Fibroblast of pulmonary artery (primary cell): ENCODE measurements at places on chromosomes 7 and 10.
A peak's percentile ranks its signal among the peaks of the same experiment; 100 is the strongest.

GRCh38 chr7:5423306-5423975 lies at the start of gene TNRC18:
TNRC18 (minus strand) TSS chr7:5423834; CDS start chr7:5421246, 2,588 bp downstream.
- DNase-seq: no peak

DNA sequence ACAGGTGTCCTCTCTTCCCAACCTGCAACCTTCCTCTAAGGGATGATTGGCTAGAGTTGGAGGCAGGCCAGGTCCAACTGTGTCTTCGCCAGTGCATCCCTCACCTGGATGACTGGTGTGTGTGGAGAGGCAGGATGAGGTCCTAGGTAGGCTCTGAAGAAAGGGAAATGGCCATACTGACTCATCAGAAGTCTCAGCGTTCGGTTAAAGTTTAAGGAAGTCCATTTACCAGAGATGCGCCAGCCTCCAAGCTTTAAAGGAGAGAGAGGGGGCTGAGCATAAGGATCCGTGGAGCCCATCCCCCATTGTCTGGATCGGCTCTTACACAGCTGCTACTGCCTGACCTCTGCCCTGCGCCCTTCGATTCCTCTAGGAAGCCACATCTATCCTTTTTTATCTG lies 4.4 kb downstream of the KEL start:
- DNase-seq: no peak

DNA sequence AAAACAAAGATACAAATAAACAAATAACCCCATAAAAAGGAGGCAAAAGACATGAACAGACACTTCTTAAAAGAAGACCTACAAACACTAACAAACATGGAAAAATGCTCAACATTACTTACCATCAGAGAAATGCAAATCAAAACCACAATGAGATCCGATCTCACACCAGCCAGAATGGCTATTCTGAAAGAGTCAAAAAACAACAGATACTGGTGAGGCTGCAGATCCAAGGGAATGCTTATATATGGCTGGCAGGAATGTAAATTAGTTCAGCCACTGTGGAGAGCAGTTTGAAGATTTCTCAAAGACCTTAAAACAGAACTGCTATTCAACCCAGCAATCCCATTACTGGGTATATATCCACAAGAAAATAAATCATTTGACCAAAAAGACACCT lies 80.4 kb upstream of the NRP1 start:
- no peak for DNase-seq

- DNase-seq: peak; percentile 28
Observed at GRCh38 chr10:127354992-127355391, 158.6 kb upstream of the INSYN2A start.

DNA sequence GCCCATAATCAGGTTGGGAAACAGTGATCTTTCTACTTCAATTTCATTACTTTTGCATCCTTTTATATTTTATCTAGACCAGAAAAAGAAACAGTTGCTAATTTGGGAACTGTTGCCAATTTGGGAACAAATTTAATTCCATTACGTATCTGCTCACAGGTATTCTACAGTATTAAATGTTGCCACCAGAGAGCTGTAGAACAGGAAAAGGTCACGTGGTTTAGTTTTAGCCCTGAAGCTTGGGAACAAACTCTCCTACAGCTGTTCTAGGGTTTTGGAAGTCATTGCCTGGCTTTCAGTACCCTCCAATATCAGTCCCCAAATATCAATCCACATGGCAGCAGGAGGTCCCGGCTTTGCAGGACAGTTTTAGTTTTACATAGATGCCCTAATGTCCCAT lies 172.7 kb downstream of the DGKI start:
- no peak for DNase-seq

DNA sequence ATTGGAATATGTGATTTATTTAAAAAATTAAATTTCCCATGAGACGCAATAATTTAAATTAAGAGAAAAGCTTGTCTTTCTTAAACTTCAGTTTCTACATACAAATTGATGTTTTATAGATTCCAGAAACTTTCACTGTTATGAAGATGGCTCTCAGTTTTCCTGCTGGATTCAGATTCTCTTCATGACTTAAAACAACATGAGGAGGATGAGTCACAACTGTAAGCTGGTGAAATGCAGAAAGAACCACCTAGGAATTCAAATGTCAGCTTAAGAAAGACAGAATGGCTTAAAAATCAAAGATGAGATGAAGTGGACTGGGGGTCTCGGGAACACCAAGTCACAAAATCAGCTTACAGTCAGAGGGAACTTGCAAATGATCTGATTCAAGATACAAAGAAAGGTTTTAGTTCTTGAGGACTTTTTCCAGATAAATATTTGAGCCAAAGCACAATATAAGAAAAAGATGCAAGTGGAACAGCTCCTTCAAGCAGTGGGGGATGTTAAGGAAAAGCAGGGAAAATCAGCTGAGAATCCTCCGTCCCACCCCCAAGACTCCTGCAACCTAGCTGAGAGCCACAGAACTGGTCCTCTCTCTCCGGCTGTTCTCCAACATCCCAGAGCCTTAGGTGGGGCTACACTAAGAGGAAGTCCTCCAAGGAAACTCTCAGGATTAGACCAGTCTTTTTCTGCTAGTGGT lies 279.8 kb downstream of the KCNMA1 start:
- peak; percentile 53 for DNase-seq

DNA sequence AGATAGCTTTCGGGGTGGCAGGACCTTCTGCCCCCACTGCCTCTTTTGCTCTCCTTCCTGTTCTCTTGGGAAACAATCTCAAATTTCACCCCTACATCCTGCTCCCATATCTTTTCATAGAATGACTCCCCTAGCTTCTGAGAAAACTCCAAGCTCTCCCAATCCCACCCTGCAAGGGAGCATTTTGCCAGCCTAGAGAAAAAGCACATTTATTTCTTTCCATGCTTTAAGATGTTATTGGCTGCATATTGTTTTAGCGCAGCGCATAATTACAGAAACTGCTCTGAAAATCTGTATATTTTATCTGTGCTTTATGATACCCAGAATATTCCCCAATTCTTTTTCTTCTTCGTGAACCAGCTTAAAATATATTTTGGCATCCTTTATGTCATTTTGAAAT lies 601.3 kb downstream of the KCNMA1 start:
- no peak for DNase-seq

GRCh38 chr10:70493660-70494234 lies 15.2 kb downstream of the PALD1 start:
- DNase-seq: no peak

- peak; percentile 7 for DNase-seq
Observed at GRCh38 chr10:12605580-12606405, 256.4 kb downstream of the CAMK1D start.

- peak; percentile 59 for DNase-seq
Observed at GRCh38 chr10:104297697-104298660, 29.0 kb downstream of the GSTO2 start.

- peak; percentile 94 for DNase-seq
Observed at GRCh38 chr10:73576178-73576889, 14.8 kb downstream of the USP54 start.

DNA sequence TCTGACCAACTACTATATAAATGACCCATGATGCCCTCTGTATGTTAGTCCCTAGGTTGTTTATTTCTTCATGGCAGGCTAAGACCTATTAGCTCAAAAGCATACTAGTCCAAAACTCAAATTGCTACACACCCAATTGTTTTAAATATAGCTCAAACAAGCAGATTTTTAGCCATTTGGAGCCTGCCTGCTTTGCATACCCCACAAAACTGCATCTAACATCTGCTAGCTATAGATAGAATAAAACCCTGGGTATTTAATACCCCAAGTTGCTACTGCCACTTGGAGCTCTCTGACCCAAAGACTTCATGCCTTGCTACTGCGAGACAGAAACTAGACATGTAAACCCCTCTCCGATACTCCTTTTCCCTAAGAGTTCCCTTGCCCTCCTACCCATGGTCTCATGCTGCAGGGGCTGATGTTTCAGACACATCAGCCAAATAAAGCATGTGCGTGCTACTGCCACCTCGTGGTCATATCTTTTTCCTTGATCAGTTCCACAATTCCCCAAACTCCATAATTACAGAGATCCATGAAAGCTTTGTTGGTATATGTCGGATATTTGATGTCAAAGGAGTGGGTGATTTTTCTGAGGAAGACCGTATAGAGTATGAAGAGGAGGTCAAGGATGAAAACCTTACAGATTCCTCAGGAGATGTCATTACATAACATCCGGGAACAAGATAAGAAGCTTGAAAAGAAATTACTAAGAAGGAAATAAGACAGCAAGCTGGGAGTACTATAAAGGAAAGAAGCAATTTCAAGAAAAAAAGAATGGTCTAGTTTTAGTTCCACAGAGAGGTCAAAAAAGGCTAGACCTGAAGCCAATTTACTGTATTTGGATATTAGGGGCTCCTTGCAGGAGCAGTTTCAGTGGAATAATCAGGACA lies 386.6 kb downstream of the SH2D4B start:
- DNase-seq: peak; percentile 57

GRCh38 chr10:92761571-92761970 lies 71.8 kb downstream of the HHEX start:
- no peak for DNase-seq

DNA sequence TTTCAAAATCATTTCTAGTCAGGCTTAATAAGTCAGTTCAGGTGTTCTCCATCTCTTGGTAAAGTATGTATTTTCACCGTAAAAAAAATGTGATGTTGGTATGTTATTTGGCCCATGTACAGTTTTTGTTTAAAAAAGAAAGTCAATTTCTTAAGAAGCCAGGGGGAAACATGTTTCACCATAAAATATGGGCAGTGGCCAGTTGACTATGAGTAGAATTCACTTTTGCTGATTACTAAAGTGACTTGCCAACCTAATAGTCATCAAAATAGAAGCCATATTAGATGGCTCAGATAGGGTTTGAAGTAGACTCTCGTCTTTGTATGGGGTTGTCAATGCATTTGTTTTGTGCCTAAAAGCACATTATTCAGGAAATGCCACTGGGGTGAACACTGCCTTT lies 266.3 kb downstream of the BICC1 start:
- DNase-seq: no peak

DNA sequence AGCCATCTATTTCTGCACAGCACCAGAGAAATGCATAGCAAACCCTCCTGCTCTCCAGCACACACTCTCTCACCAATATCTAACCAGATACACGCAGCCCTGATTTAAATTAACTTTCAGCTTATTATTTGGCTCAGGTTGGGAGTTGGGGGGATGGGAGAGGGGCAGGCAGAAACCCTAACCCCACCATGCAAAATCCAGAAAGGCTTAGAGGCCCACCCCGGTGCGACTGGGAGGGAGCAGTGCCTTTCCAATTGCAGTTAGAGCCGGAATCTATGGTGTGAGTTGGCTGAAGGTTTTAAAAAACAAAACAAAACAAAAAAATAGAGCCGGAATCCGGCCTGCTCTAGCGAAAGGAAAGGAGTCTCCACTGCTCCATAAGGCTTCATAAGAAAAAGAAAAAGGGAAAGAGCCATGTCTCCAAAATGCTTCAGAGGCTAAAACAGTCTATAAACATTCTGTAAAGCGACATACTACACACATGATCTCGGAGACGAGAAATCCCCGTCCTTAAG lies 2.9 kb downstream of the IGF2BP3 start:
- no peak for DNase-seq

DNA sequence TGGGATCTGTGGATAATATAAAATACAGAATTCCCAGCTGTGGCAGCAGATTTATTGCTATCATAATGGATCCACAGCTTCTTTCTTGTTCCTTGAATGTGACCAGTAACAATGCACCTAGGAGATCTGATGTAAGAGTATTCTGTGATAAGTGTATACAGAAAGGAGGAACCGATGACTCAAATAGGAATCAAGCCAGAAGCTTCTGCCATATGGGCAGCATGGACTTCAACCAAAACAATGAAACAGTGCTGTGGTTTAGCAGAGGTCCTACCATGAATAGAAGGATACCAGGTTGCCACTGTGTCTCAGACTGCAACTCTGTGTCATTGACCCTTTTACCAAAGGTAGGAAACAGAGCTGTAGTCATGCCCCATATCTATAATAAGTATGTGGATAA lies 81.8 kb downstream of the PTPRZ1 start:
- DNase-seq: peak; percentile 70

DNA sequence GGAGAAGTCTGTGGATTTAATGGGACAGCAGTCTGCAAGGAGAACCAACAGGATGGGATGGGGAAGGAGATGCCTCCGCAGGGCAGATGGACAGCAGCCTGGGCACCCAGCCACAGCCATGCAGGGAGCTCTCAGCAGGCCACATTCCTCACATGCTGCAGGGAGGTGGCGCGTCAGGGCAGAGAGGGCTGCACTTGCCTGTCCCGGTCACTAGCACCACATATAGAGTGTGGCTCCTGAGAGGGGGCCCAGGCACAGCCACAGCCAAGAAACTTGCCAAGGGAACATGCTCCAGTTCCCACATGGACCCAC lies 86.8 kb upstream of the ZMIZ1 start:
- no peak for DNase-seq

DNA sequence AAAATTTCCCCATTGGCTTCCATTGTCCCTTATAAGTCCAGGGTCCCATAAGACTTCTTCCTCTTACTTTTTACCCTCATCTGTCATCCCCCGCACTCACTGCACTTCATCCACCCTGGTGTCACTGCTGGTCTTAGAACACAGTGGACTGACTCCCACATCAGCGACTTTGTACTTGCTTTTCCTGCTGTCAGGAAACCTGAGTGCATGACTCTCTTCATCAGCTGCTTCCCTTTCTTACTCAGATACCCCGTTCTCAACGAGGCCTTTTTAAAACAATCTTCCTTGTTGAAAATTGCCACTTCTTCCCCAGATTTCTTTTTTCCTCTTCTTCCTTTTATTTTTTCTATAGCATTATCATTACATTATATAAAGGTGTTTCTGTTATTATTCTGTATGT lies 305.4 kb downstream of the SDK1 start:
- DNase-seq: no peak
